ENCODE measurements at places on chromosomes 6 and 20. TPM values are rescaled to one million over a fixed set of nuclear protein-coding genes. Genes with fewer than 3 reads are reported as not detected.

DNA sequence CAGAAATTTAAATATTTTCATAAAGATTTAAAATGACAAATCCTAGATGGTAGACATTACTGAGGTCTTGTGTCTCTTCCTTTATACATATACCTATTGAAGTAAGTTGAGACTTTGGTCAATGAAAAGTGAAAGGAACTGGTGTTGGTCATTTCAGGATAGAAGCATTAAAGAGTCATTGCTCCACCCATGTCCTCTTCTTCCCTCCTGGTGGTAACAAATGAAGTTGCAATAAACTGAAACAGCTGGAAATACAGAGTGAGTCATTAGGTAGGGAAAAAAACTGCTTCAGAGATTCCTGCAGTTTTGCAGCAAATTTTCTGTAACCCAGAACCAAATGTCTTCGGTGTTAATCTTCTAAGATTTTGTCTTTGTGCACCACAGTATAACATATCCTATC is 448.0 kb downstream of the EYS start:
- no peak for DNase-seq

GRCh38 chr6:63565727-63566596 is 6.3 kb upstream of the LOC128125822 start:
- no peak for DNase-seq

DNA sequence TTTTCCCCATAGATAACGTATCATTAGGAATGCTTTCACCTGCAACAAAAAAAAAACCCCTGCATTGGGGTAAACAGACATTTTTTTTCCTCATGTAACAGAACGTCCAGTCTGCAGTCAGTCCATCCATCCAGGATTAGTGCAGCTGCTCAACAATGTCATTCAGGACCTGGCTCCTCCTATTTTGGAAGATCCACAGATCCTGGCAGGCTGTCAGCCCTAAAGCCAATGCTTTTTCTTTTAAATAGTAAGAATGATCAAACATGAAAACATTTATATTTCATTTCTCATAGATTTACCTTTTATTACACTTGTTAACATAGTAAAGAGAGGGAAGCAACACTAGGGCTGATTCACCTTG is 116.5 kb upstream of the CCDC28A start:
- no peak for DNase-seq

Gene NKAPL
- polyA plus RNA-seq, result 17.1 TPM

Gene GSTA1
- 0.35 TPM for polyA plus RNA-seq
